KBM-7 (cell line): ENCODE measurements at places on chromosomes 12 and 14.
A peak's percentile ranks its signal among the peaks of the same experiment; 100 is the strongest.

- DNase-seq: no peak
These were observed 39.0 kb downstream of the SLC38A4 start for GRCh38 chr12:46786774-46787173.

GRCh38 chr14:68937471-68938270, 41.4 kb downstream of the ACTN1 start:
- DNase-seq: no peak

DNA sequence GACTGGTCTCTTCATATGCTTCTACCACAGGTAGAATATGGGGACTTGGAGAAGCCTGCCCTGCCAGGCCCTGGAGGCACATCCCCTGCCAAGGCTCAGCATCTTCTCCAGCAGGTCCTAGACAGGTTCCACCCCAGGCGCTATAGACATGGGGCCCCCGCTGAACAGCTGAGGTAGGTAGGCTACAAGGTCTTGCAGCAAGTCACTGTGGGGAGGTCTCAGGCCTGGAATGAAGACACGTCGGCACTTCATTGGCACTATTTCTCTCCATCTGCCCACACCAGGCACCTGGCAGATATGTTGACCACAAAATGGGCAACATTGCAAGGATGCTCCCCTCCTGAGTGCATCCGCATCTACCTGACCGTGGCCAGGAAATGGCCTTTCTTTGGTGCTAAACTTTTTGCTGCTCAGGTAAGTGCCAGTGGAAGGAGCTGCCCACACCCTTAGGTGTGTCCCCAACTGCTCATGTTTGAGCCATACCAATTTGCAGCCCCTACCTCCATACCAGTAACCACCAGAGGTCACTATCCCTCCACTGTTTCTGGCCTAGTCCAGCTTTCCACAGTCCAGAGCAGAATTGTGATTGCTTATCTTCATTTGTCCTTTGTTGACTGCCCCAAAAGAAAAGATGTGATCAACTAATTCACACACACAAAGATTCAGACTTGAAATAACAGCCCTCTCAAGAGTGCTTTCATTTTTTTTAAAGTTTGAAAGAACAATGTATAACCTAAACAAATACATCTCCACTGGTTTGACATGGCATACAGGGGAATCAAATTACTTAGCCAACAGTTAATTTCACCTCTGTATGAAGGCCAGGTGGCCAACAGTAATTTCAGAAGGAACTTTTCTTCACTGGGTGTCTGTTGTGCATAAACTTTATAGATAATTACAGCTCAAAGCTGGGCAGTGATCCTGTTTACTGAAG, 16.1 kb downstream of the PIGH start:
- peak; percentile 68 for DNase-seq

GRCh38 chr12:64877363-64878004, 53.0 kb downstream of the TBC1D30 start:
- DNase-seq: no peak

GRCh38 chr12:124082687-124083086, 109.7 kb downstream of the ZNF664 start:
- DNase-seq: no peak

- no peak for DNase-seq
These were observed 125.6 kb upstream of the FGD4 start for GRCh38 chr12:32273712-32274111.

DNA sequence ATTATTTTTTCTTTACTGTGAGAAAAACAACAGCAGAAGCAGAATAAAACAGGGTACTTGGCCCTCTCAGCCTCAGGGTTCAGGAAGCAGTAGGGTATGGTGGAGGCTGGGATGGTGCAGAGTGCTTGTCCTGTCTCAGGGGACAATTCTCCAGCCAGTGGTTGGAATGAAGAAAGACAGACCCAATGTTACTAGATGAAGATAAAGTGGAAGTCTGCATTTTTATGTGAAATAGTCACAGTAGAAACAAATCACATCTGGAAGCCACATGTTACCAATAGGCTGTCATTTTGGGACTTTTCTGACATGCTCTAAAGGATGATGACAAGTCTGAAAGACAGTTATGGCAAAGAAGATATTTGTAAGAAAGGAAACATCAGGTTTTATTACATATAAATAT, 32.3 kb downstream of the PROX2 start:
- no peak for DNase-seq

- peak; percentile 45 for DNase-seq
These were observed 49.9 kb downstream of the HELB start for GRCh38 chr12:66352197-66352596.

GRCh38 chr12:19846574-19846973, 407.3 kb downstream of the AEBP2 start:
- peak; percentile 22 for DNase-seq

DNA sequence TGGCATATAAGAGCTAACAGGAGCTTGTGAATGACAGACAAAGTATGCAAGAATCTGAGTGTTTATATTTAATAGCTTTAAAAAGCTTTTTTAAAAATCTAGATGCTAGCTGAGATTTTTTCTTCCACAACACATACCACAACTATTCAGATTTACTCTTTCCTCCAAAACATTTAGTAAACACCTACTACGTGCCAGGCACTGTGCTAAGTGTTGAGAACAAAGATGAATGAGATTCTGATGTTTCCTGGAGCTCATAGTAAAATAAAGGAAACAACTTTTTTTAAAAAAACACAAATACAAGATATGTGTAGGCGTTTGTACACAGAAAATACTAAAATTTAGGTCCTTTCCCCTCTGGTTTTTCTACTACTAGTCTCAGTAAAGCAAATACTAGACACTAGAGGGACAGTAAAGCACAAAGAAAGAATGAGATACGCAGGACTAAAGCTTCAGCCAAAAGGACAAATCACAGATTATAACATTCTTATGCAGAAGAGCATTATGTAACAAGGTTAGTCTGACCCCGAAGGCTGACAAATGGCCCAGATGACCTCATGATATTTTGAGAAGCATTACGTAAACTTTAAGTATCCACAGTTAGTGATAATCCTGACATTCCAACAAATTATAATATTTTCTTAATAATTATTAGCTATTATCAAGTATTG, 78.6 kb upstream of the PAWR start:
- DNase-seq: no peak

- peak; percentile 68 for DNase-seq
These were observed at the start of gene SYNE2 for GRCh38 chr14:63852817-63853731. SYNE2 (plus strand) TSS chr14:63853004; CDS start chr14:63909149, 56,145 bp downstream.

- no peak for DNase-seq
These were observed 17.0 kb downstream of the UBE3B start for GRCh38 chr12:109494348-109494881.

DNA sequence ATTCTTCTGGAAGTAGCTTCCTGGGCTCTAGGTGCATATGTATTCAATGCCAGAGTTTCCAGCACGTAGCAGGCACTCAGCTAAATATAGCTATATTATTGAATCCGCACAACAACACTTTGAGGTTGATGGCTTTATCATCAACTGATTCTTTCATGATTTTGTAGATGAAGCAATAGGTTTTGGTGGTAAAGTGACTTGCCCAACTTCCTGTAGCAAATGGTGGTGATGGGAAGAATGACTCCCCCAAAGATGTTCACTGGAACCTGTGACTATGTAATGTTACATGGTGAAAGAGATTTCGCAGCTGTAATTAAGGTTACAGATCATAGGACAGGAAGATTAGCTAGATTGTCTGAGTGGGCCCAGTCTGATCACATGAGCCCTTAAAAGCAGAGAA, 3.2 kb downstream of the TDRD9 start:
- peak; percentile 92 for DNase-seq

- peak; percentile 31 for DNase-seq
These were observed 226.2 kb downstream of the ADAMTS20 start for GRCh38 chr12:43325786-43326185.

GRCh38 chr14:22735096-22735495, 31.4 kb upstream of the OXA1L start:
- DNase-seq: no peak

- DNase-seq: no peak
These were observed 95.4 kb downstream of the NKX2-1 start for GRCh38 chr14:36424478-36425102.

- no peak for DNase-seq
These were observed 22.8 kb upstream of the PYGL start for GRCh38 chr14:50967103-50967502.

- DNase-seq: no peak
These were observed 540.1 kb downstream of the VRK1 start for GRCh38 chr14:97337267-97337666.

DNA sequence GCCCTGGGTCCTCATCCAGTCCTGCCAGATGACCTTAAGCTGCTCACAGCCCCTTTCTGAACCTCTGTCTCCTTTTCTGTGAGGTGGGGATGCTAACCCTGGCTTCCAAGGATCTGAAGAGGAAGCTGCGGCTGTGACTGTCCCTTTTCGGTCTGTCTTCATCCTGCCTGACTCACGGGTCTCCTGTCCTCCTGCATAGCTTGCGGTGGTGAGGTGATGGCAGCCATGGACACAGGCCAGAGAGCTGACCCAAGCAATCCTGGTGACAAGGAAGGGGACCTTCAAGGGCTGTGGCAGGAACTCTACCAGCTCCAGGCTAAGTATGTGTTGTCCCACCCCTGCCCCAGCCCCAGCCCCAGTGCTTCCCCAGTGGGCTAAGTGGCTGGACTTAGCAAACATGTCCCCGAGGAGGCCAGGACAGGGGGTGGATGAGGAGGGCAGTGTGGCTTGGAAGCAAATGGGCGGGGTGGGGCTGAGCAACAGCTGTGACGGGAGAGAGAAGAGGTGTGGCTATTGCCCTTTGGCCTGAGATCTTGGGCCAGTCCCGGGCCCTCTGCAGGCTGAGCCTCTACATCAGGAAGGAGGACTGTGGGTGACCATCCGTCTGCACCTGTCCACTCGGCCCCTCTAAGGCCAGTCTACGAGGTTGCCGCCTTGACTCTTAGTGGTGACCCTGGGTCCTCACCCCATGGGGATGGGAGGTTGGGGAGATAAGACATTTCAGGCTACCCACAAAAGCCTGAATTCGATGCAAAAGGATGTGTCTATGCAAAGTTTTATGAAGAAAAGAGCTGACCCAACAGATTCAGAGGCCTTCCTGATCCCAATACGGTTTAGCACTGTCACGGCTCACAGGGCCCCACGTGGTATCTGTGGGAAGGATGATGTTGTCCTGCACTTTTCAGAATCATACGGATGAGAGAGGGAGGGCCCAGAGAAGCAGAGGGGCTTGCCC, 1.1 kb downstream of the CCDC197 start:
- DNase-seq: no peak

DNA sequence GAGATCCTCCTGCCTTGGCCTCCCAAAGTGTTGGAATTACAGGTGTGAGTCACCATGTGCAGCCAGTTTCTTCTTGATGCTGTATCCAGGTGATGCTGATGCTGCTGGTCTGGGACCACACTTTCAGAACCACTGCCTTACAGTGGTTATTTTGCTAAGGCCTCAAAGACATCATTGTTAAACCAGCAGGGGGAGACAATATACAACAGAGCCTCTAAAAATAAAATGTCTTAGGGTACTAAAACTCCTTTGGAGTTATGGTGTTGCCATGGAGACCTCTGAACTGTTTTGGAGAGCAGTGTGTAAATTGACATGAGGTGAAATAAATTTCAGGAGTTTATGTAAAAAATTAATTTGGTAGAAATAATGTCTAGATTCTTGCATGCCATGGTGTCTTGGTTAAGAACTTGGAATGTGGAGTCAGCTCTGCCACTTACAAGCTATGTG, 1.1 kb upstream of the ARG2 start:
- peak; percentile 90 for DNase-seq

DNA sequence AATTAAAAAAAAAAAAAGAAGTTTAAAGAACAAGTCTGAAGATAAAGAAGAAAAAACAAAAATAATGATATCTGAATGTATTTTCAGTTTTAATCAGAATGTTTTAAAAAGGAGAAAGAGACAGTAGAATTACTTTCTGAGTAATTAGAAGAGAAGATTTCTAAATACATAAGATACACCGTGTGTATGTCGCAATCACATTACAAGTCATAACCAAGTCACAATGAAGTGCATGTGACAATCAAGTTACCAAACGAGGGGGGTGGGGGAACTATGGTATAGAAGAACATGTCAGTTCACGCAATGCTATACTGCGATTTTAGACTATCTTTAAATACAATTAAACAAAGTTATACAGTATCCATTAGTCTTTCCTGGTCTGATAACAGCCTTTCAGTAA, 1464.1 kb upstream of the FLRT2 start:
- no peak for DNase-seq
